Muscle of leg (tissue), 16 donors: ENCODE measurements at places on chromosomes 2 and 18. TPM values are rescaled to one million over a fixed set of nuclear protein-coding genes. Genes with fewer than 3 reads are reported as not detected.

DNA sequence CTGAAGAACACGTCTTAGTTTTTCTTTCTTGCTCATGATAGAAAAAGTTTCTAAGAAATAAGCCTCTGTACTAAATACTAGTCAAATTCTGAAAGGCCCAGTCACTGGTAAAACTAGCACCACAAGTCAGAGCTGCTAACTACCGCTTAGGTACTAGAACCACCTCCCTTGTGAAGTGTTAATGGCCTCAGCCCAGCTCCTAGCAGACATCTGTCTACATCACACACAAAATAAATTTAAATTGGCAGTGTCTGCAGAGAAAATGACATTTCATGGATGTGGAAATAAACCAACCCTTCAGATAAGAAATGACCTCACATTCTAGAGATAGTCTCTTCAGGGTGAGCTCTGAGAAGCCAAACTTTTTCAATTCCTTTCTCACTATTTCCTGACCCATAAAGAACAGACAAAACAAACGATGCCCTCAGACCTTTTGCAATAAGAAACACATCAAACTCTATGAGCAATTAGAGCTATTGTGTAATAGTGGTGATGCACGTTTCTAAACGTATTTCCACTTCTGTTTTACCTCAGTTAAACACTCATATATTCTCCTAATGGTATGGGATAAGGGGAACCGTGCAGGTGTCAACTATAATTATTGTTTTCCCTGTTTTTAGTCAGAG, 70.3 kb upstream of the DSG1 start:
- H3K4me3 ChIP-seq, result no peak overlapping the region
- H3K27ac ChIP-seq, result no peak overlapping the region
- no peaks in the 10 kb centered on the region for H3K4me1 ChIP-seq
- H3K27me3 ChIP-seq, result no peaks in the 10 kb centered on the region
- H3K36me3 ChIP-seq, result no peaks in the 10 kb centered on the region

DNA sequence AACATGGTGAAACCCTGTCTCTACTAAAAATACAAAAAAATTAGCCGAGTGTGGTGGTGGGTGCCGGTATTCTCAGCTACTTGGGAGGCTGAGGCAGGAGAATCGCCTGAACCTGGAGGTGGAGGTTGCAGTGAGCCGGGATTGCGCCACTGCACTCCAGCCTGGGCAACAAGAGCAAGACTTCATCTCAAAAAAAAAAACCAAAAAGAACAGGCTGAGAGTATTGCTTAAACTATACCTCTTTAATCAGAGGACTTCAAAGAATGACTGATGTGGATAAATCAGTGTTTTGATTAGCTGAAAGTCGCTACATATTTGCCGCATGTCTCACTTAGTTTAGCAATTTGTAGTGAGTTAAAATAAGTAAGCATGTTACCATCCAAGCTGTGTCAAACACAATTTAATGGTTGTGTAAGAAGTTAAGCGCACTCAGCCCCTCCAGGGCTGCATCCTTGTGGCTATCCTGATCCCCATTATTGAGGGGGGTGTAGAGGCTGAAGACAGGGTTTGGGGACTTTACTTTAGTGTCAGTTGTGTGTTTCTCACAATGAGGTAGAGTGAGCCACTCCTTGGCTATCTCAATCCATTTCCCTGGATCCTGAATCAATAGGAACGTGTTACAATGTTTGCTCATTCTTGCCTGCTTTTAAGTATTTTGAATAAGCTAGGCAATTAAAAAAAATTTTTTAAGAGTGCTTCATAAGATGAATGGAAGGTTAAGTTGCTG, 11.0 kb upstream of the FARP2 start:
- no peak overlapping the region for H3K4me3 ChIP-seq
- no peak for DNase-seq
- peaks cover 87% of the 10 kb centered on the region for H3K36me3 ChIP-seq

- H3K27me3 ChIP-seq, result no peaks in the 10 kb centered on the region
- H3K4me1 ChIP-seq, result peaks cover 14% of the 10 kb centered on the region
- no peak overlapping the region for H3K27ac ChIP-seq
- H3K36me3 ChIP-seq, result no peaks in the 10 kb centered on the region
- no peak for DNase-seq
- H3K4me3 ChIP-seq, result no peak overlapping the region
These were observed 256.8 kb downstream of the NEDD4L start for GRCh38 chr18:58300867-58301266.

- no peaks in the 10 kb centered on the region for H3K27me3 ChIP-seq
- peak; percentile 81 for DNase-seq
- H3K4me1 ChIP-seq, result peaks cover 15% of the 10 kb centered on the region
- no peak overlapping the region for H3K4me3 ChIP-seq
- no peaks in the 10 kb centered on the region for H3K36me3 ChIP-seq
- H3K27ac ChIP-seq, result no peak overlapping the region
These were observed 332.1 kb downstream of the AGPS start for GRCh38 chr2:177724398-177725287.

- H3K4me1 ChIP-seq, result no peaks in the 10 kb centered on the region
- no peaks in the 10 kb centered on the region for H3K36me3 ChIP-seq
- DNase-seq, result no peak
- no peak overlapping the region for H3K27ac ChIP-seq
- no peak overlapping the region for H3K4me3 ChIP-seq
These were observed 959.3 kb upstream of the TMEFF2 start for GRCh38 chr2:193154076-193154475.

GRCh38 chr2:127145280-127145895, 38.4 kb upstream of the BIN1 start:
- no peak overlapping the region for H3K4me3 ChIP-seq
- peak overlapping the region; percentile 86 for H3K27ac ChIP-seq
- peak; percentile 76 for DNase-seq

The NAT8 gene
- total RNA-seq, result not detected

DNA sequence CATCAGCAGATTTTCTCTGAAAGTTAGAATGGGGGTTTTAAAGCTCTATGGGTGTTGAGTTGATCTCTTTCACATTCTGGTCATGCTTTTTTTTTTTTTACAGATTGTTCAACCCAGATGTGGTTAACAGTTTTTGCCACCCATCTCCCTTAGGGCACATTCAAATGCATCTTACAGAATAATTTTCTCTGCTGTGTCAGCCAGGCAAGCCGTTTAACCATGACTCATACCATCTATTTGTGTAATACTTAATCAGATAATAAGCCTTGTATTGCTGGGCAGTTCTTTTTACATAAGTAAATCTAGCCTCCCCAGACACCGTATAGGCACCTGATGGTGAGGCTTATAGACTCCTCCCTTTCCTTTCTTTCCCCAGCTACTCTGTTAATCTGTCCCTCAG, 62.0 kb downstream of the TGIF1 start:
- no peak for DNase-seq
- peaks cover 9% of the 10 kb centered on the region for H3K4me1 ChIP-seq
- no peaks in the 10 kb centered on the region for H3K27me3 ChIP-seq
- H3K27ac ChIP-seq, result no peak overlapping the region
- H3K4me3 ChIP-seq, result no peak overlapping the region

DNA sequence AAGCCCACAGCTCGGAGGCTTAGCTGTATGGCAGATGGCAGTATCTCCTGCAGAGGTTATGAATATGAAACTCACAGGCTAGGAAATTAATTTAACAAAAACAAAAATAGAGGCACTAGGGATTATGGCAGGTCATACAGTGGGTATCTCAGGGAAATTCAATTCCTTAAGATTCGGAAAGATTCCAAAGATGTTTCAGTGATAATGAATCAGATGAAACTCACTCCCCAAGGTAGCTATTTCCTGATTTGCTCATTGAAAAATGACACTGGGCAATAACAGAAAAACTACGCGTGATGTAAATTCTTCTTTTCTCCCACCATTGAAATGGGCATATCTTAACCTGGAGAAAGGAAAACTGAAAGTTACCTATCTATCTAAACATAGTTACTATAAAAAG, 414.1 kb downstream of the STK39 start:
- no peaks in the 10 kb centered on the region for H3K27me3 ChIP-seq
- H3K4me1 ChIP-seq, result no peaks in the 10 kb centered on the region
- H3K27ac ChIP-seq, result no peak overlapping the region
- no peaks in the 10 kb centered on the region for H3K36me3 ChIP-seq
- no peak overlapping the region for H3K4me3 ChIP-seq
- DNase-seq, result no peak

The SAG gene
- total RNA-seq, result 0.18 TPM

The TMBIM1 gene
- total RNA-seq, result 81.5 TPM

DNA sequence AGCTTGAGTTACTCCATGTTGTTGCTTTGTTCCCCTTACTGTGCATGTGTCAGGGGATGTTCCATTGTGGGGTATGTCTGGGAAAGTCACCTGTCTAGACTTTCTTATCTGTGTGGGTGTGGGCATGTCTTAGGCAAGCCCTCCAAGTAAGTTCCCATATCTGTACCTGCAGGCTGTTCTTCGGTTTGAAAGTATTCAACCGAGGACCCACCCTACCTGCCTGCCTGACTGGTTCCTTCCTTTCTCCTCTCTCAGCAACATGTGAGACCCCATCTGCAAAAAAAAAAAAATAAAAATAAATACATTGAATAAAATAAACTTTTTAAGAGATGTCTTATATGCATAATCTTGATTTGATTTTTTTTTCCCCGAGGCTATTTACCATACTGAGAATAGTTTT, 622.7 kb downstream of the TDRD15 start:
- no peak overlapping the region for H3K4me3 ChIP-seq
- no peaks in the 10 kb centered on the region for H3K36me3 ChIP-seq
- no peak for DNase-seq
- no peak overlapping the region for H3K27ac ChIP-seq
- H3K27me3 ChIP-seq, result no peaks in the 10 kb centered on the region

GRCh38 chr18:65749841-65750240, 971 bp upstream of the CDH7 start:
- H3K4me3 ChIP-seq, result peak overlapping the region; percentile 57
- no peak for DNase-seq
- no peak overlapping the region for H3K27ac ChIP-seq
- H3K4me1 ChIP-seq, result peaks cover 10% of the 10 kb centered on the region
- H3K36me3 ChIP-seq, result no peaks in the 10 kb centered on the region
- peaks cover 24% of the 10 kb centered on the region for H3K27me3 ChIP-seq

- peaks cover 64% of the 10 kb centered on the region for H3K4me1 ChIP-seq
- DNase-seq, result peak; percentile 69
- no peaks in the 10 kb centered on the region for H3K27me3 ChIP-seq
- H3K4me3 ChIP-seq, result no peak overlapping the region
- peak overlapping the region; percentile 80 for H3K27ac ChIP-seq
These were observed 75.6 kb downstream of the MBP start for GRCh38 chr18:77057006-77057395.

DNA sequence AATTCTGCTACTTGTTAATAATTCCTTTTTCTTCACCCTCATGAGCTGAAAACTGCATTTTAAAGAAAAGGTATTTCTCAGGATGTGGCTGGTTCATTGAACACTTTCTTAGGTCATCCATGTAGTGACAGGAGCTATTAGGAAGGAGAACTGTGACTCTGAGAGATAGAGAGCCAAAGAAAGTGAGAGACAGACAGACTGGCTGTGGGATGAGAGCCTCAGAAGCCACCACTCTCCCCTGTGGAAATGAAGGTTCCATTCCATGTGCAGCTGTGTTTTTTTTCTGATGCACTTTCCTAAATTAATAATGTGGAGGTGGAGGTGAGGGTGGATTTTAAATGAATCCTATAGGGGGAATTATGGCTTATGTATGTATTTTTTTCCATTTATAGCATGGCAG, 113.3 kb downstream of the FAM210A start:
- H3K4me3 ChIP-seq, result no peak overlapping the region
- H3K27me3 ChIP-seq, result peaks cover 7% of the 10 kb centered on the region
- peaks cover 32% of the 10 kb centered on the region for H3K4me1 ChIP-seq
- DNase-seq, result no peak
- no peak overlapping the region for H3K27ac ChIP-seq

DNA sequence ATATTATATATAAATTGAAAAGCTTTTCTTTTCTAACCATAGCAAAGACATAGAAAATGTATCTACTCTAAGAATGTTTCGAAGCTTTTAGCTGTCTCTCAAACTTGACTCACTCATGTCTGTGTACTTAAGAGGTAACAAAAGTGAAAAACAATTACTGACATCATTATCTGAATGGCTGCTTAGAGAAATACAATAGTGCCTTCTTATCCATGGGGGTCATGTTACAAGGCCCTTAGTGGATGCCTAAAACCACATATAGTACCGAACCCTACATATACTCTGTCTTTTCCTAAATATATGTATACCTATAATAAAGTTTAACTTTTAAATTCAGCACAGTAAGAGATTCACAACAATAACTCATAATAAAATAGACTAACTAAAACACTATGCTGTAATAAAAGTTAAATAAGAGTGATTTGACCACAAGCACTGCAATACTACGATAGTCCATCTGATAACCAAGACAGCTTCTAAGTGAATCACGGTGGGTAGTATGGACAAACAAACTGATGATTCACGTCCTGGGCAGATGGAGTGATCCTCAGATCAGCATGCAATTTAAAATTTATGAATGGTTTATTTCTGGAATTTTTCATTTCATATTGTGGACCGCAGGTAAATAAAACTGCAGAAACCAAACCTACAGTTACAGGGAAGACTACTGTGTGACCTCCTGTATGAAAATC, 246.2 kb downstream of the XIRP2 start:
- no peaks in the 10 kb centered on the region for H3K36me3 ChIP-seq
- DNase-seq, result no peak
- H3K27me3 ChIP-seq, result no peaks in the 10 kb centered on the region
- H3K4me3 ChIP-seq, result no peak overlapping the region

The ABCG8 gene
- total RNA-seq, result not detected

- H3K27ac ChIP-seq, result no peak overlapping the region
- DNase-seq, result no peak
- no peaks in the 10 kb centered on the region for H3K4me1 ChIP-seq
- H3K27me3 ChIP-seq, result no peaks in the 10 kb centered on the region
- no peak overlapping the region for H3K4me3 ChIP-seq
These were observed 1108.1 kb upstream of the LRRTM1 start for GRCh38 chr2:81412681-81413080.

The NTSR2 gene
- total RNA-seq, result not detected

DNA sequence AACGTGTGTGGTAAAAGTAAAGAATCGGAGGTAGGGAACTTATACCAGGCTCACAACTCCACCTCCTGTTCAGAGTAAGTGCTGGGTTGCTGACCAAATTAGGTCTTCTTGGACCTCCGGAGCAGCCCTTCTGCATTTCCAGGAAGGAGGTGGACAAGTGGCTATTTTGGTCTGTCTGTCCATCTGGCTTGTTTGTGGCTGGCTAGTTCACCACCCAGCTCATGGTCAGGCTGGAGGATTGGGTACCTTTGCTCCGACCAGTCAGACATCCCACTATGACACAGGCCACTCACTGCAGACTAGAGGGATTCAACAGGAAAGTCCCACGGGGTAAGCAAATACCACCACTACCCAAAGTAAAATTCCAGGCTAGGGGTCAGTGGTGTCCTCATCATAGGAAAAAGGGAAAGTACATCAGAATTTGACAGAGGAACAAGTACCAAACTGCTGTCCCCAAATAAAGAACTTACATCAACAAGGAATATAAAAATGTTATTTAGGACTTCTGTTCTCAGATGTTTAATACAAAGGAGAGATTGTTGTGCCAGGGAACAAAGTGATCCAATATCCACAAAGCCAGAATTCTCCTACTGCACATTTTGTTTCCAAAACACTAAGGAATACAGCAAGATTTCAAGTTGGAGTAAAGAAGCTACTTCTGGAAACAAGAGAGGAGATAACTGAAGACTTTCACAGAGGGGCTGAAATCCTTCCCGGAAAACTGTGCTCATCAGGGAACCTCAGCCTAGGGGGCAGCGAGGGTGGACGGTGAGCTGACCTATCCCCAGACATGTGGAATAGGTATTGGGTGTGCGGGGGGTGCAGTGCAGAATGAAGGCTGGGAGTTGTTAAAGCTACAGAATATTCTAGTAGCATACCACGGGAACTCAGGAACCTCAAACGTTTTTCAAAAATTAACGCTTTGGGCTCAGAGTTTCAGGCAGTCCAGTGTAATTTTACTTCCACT, 56.9 kb downstream of the BCL2 start:
- peak overlapping the region; percentile 31 for H3K27ac ChIP-seq
- no peaks in the 10 kb centered on the region for H3K36me3 ChIP-seq
- H3K4me1 ChIP-seq, result peaks cover 13% of the 10 kb centered on the region

The KCNG3 gene
- 0.09 TPM for total RNA-seq
